ENCODE measurements at places on chromosomes 5 and 9.

DNA sequence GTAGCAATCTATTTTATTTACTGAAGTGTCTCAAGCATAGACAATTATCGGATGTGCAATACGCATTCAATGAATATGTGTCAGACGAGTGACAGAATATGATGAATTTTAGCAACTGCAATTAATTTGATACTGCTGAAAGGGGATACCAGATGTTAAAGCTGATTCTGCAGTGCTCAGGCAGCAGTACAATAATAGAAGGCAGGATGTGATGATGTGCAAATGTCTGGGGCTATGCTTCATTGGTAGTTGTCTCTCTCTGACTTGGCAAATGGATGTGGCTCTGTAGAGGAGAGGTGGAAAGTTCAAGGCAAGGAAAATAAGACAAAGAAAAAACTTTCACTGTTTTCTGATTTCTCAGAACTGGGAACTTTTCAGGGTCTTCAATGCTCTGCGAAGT is 721.2 kb downstream of the CDH18 start:
- no peak for DNase-seq

DNA sequence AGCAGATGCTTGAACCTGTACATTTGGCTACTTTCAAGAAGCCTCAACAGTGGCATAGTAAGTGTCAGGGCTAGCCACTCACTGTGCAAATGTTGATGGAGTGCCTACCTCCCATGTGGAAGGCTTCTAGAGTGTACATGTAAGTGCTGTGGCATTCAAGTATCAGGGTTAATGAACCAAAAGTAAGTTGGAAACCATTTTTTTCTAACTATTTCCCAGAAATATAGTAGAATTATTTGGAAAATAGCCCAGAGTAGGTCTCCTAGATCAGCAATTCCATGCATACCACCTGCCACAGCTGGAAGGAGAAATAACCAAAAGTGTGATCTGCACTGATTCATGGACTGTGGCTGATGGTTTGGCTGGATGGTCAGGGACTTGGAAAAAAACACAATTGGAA is 53.3 kb downstream of the FOXD1 start:
- DNase-seq: no peak

DNA sequence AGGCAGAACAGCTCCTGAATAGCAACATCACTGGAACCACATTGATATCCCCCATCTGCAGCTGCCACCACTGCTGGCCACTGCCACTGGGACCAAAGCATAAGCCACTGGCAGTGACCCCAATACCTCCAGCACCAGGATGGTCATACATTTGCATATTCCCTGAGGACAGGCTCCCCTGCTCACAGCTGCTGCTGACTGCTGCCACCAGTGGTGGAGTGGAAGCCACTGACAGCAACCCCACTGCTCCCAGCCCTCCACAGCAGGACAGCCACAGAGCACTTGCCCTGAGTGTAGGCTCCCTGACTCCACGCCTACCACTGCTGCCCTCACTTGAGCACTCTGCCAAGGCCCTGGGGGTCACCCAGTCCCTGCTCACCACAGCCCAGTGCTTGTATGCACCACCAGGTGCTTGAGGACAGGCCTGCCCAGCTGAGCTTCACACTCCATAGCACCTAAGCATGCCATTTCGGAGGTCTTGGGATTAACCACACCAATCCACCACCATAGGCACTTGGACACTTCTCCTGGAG is 327.4 kb upstream of the RPS23 start:
- peak; percentile 4 for DNase-seq

GRCh38 chr5:41232797-41233196 is 19.5 kb upstream of the C6 start:
- no peak for DNase-seq

GRCh38 chr5:34053133-34053532 is 10.1 kb upstream of the C1QTNF3 start:
- DNase-seq: no peak

DNA sequence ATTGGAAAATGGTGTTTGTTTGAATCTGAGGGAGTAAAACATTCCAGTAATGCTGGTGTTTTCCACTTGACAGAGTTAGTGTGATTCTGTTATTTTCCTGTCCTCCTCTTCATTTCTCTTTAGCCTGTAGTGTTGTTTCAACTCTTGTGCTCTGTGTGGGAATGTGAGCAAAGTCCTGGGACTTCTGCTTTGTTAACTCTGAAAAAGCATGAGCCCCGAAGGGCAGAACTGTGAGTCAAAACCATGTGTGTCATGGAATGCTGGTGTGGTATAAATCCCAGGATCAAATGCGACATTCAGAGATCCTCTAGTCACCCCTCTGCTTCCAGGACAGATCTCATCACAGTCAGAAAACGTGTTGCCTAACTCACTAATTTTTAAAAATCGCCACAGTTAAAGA is 8.9 kb downstream of the F2R start:
- no peak for DNase-seq

- peak; percentile 74 for DNase-seq
These were observed 51.9 kb upstream of the SNAPC3 start for GRCh38 chr9:15370466-15371447.

- no peak for DNase-seq
These were observed 94.0 kb upstream of the DNAH5 start for GRCh38 chr5:14038341-14038959.

- no peak for DNase-seq
These were observed 101.9 kb upstream of the PRDM9 start for GRCh38 chr5:23405316-23406068.

DNA sequence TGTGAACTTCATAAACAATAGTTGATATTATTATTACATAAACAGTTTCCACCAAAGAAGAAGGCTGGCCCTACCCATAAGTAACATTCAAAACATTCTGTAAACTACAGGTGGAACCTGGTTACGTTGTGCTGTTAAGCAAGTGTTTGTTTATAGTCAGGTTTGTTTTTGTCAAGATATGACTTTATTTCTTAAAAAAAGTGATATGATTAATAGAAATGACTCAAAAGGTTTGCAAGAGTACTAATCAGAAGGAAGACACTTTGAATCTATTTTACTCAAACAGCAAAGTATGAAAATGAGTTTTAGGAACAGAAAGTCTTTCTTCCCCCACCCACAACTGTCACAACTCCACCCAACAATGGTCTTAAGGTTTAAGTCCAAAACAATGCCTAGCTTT is 220.8 kb downstream of the PLK2 start:
- DNase-seq: no peak

DNA sequence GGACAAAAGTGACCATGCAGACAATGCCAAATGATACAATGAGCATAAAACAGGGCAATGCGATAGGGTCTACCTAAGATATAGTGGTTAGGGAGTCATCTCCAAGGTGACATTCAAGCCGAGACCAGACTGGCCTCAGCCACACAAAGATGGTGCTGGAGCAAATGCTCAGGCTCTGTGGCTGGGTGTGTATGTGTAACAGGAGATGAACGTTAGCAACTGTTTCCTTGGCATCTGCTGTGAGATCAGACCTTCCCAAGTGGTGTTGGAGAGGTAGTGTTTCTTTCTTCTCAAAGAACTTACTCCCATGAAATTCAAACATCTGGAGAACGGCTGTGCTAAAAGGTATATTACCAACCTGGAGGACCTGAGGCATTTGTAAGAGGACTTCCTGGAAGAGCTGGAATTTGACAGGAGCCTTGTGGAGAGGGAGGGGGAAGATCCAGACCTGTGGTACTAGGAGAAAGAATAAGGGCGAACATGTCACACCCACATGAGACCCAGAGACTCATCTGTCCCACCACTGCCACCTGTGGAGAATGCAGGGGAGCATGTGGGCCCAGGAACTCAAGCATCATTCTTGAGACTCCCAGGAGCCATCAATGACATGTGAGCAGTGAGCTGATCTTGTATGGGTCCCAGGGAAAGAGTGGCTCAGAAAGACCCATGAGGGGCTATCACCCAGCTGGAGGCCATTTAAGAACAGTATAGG is 21.4 kb upstream of the ANXA6 start:
- no peak for DNase-seq

- DNase-seq: no peak
These were observed 46.6 kb downstream of the RAB3C start for GRCh38 chr5:58629271-58630159.

- DNase-seq: no peak
These were observed 6.7 kb downstream of the AP3B1 start for GRCh38 chr5:78287833-78288232.

DNA sequence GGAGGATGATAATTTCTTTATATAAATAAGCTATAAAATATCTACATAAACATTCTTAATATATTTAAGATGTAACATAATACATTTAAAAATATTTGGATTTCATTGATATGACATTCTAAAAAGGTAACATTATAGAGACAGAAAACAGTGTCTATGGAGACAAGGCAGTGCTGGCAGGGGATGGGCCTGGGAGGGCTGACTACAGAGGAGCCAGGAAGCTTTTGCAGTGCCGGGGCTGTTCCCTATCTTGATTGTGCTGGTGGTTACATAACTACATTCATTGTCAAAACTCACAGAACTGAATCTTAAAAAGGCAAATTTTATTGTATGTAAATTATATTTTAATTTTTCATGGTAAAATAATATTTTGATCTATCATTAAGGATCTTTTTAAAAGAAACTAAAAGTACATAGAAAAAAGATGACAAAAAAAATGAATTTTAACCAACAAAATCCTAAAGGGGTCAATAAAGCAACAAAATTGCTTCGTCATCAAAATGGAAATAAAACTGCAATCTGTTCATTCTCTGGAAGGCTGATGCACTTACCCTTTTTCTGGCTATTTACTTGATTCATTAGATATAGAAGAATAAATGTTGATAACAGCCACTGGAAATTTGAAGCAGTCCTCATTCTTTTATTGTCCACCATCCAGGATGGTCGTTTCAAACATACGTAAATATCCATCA is 26.3 kb downstream of the LIFR start:
- peak; percentile 38 for DNase-seq

DNA sequence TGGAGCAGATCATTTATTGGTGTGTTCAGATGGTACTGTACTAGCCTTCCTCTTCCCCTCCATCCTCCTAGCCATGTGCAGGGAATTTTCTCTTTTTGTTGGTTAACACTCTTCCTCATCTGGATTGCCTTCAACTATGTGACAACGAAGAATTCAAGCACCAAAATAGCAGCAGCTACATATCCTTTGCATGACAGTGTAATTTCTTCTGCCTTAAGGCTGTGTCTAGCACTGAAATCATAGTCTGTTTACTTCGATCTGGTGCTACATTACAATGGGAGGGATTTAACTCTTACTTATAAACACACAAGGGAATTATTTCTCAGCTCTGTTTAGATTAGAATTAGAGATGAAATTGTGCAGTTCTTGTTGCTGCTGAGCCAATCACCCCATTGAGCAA is 260.4 kb downstream of the ARL15 start:
- no peak for DNase-seq

- peak; percentile 92 for DNase-seq
These were observed 31.6 kb downstream of the ANXA2R start for GRCh38 chr5:43008363-43009153.

GRCh38 chr9:122402403-122402871 is 31.6 kb downstream of the PTGS1 start:
- DNase-seq: no peak

Data from SK-N-DZ (cell line).